ENCODE measurements at places on chromosomes 5 and 9.

DNA sequence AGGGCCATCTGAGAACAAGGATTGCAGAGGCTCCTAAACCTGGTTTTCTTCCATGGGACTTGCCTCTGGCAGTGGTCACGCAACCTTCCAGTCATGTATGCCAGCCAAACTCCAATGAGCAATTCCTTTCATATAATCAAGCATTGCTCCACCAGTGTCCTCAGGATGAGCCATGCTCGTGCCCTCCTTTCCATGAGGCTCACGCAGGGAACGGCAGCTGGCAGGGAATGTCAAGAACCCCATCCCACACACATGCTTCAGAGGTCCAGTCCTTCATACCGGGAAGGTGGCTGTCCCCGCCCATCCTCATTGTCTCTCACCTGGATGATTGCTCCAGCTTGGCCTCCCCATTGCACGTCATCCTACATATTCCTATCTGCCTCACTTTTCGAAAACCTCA lies 13.4 kb upstream of the ZBTB34 start:
- DNase-seq = no peak

DNA sequence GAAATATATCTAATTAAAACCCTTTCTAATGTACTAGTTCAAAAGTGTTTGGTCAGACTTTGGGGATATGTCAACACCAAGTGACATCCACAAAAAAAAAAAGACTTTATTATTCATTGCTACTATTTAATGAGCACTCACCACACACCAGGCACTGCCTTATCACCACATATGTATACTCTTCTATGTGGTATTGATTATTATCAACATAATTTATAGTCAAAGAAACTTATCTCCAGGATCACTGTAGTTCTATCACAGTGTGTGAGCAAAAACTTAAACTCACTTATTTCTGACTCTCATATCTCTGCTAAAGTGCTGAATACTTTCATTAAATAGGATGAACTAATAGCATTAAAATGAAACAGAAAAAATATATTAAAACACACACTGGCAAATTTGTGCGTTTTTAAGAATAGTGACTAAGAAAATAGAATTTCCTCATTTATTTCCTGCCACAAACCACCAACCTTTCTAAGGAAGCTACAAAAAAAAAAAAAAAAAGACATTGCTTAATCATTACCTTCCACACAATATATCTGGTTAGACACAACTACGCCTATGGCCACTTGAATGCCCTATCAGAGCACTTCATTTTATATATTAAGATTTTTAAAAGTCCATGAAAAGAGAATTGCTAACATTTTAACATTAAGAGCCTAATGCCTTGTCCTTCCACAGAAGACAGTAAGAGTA lies 12.8 kb downstream of the SLCO4C1 start:
- DNase-seq = no peak

GRCh38 chr5:307306-307705 lies 14.2 kb upstream of the AHRR start:
- DNase-seq = no peak

- no peak for DNase-seq
These were observed 40.1 kb downstream of the ALG2 start for GRCh38 chr9:99181621-99182020.

DNA sequence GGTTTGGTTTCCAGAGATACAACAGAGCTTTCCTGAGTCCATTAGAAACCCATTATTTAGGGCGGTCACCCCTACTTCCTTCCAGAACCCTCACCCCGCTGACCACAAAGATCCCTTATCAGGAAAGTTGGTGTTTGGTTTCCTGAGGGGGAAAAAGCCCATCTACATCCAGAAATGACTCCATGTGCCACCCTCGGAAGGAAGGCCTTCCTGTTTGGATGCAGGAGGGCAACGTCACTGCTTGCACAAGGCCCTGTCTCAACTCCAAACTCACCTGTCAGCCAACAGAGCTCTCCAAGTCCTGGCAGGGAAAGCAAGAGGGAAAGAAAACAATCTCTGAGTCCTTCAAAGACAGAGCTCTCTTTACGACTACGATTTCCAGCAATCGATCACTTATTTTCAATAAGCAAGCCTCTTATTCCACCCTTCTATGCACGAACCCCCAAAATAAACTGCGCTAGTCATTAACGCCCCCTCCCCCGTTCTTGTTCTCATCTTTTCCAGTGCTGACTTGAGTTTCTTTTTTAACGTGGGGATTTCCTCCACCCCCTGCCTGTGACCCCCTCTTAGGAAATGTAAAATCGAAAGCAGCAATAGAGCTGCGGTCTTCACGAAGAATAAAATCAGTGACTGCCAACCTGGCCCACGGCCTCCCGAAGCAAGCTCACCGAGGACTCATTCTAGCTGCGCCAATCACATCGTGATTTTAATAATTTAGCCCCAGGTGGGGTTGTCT lies 35.7 kb upstream of the NTNG2 start:
- no peak for DNase-seq

GRCh38 chr5:114450437-114450836 lies 88.6 kb downstream of the KCNN2 start:
- DNase-seq = no peak

GRCh38 chr5:65854925-65855324 lies 71.5 kb upstream of the ERBIN start:
- no peak for DNase-seq

DNA sequence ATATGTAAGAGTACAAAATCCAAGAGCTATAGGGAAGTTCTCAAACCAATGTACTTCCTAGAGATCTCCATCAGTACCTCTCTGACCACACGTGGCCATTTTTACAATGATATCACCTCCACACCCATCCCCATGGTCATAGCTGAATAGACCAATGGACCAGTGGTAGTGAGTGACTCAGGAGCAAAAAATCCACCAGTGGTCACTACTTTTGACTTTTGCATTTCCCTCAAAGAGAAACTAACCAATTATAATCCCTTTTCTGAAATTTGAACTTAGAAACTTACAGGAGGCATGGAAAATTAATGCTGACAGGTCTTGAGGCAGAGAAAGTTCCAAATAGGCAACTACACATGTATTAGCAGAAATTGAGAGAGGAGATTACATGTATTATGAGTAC lies 238.4 kb downstream of the TRPM3 start:
- no peak for DNase-seq

DNA sequence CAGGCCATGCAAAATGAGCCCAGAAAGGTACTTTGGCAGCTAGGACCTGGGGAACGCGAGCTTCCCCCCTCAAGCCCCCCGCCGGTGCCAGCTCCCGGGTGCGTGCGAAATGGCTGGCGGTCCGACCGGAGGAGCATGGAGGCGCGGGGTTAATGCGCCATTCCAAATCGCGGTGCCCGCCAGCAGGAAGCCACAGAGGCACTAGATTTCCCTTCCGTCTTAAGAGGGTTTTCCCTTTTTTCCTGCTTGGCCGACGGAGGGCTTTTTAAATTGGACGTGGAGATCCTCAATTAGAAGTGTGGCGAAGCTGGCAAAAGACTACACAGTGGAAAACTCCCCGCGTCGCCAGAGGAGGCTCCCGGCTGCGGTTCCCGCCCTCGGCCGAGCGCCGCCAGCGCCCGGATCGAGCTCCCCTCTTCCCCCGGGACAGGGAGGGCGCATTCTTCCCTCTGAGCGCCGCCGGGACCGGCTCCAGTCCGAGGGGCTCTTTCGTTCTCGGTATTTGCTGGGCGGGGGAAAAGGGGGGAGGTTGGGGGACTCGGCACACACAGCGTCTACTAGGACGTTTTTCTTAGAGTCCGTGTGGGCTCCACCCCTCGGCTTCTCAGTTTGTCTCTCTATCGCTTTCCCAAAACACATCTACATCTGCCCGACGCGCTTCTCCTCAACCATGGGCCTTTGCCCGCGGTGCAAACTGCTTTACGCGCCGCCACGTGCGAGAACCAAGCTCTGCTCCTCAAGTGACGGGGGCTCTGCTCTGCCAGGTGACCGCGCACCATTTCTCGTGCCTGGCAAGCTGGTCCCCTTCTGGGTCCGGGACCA lies 3.0 kb downstream of the GDNF start:
- DNase-seq = no peak

- DNase-seq = no peak
These were observed 295.1 kb downstream of the BNC2 start for GRCh38 chr9:16575142-16575985.

DNA sequence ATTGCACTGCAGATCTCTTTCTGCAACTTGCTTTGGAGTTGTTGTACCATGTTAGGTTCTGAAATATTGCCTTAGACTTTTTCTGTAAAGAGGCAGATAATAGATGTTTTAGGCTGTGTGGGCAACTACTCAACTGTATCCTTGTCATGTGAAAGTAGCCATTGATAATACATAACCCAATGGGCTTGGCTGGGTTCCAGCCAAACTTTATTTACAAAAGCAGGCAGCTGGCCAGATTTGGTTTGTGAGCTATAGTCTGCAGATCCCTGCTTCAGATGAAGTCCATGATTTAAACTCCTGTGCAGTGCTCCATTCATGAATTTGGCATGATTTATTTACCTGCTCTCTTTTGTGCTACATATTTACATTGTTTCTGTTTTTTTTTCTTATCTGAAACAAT lies 300.4 kb downstream of the IRX2 start:
- no peak for DNase-seq

DNA sequence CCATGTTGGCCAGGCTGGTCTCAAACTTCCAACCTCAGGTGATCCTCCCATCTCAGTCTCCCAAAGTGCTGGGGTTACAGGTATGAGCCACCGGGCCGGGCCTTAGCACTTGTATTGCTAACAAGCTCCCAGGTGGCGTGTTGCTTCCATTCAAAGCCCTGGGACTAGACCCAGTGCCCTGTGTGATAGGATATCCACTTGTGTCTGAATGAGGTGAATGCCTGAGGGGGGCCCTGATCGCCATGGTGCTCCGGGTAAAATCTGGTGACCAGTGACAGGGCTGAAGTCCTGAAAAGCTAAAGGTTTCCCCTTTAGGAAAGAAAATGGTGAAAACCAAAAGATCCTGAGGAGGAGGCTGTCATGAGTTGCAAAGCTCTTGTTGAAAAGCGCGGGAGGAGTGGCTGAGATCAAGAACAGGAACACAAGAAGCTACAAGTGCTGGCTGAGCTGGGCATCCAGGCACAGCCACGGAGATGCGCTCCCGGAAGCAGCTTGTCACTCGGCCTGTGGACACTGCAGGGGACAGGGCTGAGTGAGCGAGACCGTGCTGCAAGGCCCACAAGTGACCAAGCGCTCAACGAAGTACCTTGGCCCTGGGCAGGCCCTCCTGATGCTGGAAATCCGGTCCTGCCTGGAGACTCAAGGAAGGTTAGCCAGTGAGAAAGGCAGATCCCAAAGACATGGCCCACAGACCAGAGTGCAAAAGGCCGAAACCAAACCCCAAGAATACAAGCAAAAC lies 39.8 kb upstream of the NXNL2 start:
- DNase-seq = no peak

All from T follicular helper cell (primary cell).